ENCODE measurements at places on chromosomes 7 and 10.
A peak's percentile ranks its signal among the peaks of the same experiment; 100 is the strongest.

- no peak for DNase-seq
Observed at GRCh38 chr7:101882005-101882421, 64.6 kb downstream of the CUX1 start.

DNA sequence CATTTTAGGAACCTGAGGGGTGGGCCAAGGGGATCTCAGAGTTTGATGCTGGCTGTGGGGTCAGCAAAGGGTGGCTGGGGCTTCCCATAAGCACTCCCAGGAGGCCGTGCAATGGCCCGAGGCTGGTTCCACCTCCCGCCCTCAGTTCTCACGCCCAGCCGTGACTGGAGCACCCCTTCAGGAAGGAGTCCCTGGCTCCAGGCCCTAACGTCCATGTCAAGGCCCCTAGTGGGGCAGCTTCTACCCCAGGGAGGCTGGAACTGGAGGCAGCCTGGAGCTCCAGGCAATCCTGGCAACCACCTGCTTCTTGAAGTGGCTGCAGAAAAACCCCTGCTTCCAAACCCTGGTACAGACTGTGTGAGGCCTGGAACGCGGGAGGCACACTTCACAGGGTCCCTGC is 165.5 kb downstream of the DIP2C start:
- DNase-seq, result no peak

- DNase-seq, result no peak
Observed at GRCh38 chr10:133012573-133013359, 70.4 kb upstream of the CFAP46 start.

DNA sequence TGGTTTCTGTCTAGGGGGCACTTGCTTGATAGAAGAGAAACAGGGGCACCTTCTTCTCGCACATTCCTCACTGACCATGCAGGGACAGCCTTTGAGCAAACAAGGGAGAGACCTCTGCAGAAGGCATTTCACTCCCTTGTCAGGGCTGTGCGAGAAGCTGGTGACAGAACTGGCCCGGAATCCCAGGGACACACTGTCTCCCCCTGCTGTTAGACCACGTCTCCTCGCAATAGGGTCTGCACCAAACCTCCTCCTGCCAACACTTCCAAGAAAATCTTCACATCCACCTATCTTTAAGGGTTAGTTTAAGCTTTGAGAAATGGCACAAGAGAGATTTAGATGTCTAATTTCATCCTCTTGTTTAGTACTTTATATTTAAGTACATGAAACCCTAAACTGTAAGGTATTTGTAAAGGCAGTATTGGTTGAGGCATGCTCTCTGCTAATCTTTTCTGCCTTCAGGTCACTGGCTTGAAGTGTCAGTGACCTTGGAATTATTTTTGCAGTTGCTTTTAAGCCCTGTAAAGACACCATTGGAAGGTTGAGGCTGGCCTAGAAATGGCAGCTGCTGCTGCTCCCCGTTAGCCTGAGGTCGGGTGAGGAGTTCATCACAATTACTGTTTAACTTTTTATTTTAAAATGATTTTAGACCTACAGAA is 37.0 kb downstream of the RBM20 start:
- DNase-seq, result peak; percentile 2

DNA sequence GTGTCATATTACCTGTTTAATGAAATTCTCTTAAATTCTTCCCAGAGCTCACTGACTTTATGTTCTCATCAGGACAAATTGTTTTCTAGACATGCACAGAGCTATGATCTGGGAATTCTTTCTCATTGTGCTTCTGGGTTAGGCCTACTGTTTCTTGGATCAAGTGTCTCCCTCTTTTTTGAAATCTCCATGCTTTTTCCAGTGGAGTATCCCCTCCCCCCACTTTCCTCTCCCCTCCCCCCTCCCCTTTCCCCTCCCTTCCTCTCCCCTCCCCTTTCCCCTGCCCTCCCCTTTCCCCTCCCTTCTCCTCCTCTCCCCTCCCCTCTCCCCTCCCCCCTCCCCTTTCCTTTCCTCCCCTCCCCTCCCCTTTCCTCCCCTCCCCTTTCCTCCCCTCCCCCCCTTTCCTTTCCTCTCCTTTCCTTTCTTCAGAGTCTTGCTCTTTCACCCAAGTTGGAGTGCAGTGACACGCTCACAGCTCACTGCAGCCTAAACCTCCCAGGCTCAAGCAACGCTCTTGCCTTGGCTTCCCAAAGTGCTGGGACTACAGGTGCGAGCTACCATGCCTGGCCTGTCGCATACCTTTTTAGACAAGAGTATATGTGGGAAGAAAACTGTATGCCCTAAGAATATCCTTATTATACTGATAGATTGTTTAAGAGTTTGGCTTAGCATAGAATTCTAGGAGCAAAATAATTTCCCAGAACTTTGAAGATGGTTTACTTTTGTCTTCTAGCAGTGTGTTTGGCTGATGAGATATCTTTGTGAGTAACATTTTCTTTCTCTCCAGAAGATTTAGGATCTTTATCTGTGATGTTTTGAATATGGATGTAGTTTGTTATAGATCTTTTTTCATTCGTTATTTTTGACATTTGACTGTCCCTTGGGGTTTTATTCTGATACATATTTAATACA is 2.5 kb downstream of the DYNC2I1 start:
- DNase-seq, result no peak

DNA sequence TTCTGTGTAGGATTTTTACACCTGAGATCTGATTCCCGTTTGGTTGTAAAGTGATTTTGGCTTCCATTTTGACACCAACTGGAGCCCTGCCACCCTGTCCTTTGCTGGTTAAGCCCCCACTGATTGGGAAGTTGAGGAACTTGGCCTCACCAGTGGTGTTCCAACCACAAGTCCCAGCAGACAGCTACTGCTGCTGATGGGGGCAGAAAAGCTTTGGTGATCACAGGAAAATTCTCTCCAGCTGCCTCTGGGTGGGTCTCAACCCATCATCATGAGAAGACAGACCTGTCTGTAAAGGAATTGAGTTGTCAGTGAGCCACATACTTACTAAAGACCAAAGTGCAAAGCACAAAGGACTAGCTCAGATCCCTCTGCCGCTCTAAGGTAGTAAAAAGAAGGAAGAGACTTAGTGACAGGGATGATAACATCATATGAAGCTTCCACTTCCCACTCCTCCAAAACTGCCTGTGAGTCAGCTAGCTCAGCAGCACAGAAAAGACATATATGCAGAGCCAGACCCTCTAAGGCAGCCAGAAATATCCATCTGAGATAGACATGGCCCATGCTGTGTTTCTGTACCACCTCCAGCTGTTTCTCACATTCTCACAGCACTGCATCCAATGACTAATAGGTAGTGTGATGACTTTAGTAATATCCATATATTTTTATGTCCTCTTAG is 22.4 kb upstream of the LRRC17 start:
- no peak for DNase-seq

GRCh38 chr7:158680754-158681153 is 23.9 kb downstream of the NCAPG2 start:
- no peak for DNase-seq

- no peak for DNase-seq
Observed at GRCh38 chr7:35379481-35379880, 125.6 kb upstream of the TBX20 start.

- DNase-seq, result no peak
Observed at GRCh38 chr7:48088559-48089045, 463 bp upstream of the UPP1 start.

DNA sequence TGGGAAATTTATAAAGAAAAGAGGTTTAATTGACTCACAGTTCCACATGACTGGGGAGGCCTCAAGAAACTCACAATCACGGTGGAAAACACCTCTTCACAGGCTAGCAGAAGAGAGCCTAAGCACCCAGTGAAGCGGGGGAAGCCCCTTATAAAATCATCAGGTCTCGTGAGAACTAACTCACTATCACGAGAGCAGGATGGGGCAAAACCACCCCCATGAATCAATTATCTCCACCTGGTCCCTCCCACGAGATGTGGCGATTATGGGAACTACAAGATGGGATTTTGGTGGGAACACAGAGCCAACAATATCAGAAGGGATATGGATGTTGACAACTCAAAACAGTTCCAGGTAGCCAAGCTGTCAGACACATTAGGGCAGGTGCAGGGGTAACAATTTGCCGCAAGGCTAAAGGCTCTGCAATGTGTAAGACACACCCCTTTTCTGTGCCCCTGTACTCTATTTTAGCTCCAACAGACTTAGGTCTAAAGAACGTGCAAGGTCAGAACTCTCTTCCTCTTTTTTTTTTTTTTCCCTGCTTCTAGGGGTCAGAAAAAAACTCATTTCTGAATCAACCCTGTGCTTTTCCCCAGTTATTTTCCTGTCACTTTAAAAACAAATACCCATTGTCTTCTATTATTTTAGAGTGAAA is 30.7 kb upstream of the RBM20 start:
- no peak for DNase-seq

DNA sequence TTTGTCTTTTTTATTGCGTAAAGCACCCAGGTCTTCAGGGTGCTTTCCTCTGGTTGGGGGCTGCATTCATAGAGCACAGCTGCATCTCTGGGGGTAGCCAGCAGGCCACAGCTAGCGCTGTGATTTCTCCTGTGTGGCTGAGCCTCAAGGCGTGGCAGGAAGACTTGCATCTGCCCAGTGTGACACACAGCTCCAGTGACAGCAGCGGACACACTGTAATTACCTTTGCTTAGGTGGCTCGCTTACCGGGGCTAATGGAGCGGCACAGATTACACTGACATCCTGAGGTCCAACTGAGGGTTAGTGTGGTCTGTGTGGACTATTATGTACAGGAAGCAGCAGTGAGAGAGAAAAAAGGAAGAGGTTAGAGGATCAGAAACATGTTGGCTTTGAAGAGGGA is 27.1 kb downstream of the ABCB4 start:
- DNase-seq, result no peak

DNA sequence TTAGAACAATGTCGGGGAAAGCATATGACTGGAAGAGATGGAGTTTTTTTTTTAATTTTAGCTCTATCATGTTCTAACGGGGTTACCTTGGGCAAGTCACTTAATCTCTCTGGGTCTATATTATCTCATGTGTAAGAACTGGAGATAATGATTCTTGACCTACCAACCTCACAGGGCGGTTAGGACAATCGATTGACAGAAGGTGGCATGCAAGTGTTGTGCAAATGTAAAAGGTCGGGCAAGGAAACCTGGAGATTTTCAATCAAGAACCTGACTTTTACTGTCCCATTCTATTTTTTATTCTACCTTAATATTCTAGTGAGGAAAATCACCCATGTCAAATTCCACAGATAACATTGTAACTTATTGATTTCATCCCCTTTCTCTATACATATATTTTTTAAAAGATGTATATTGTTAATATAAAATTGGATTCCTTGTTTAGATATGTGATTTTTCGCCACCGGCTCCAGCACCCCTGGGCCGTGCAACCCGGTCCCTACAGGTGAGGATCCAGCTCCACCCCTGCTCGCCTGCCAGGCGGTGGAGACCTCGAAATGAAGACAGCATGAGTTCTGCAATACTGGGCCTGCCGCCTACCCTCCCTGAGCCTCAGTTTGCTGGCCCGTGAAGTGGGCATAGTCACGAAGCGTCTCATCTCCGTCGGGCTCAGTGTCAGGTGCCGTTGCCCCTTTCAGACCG is 497.6 kb upstream of the PHF14 start:
- no peak for DNase-seq

GRCh38 chr7:351256-351655 is 61.3 kb downstream of the FOXL3 start:
- DNase-seq, result no peak

DNA sequence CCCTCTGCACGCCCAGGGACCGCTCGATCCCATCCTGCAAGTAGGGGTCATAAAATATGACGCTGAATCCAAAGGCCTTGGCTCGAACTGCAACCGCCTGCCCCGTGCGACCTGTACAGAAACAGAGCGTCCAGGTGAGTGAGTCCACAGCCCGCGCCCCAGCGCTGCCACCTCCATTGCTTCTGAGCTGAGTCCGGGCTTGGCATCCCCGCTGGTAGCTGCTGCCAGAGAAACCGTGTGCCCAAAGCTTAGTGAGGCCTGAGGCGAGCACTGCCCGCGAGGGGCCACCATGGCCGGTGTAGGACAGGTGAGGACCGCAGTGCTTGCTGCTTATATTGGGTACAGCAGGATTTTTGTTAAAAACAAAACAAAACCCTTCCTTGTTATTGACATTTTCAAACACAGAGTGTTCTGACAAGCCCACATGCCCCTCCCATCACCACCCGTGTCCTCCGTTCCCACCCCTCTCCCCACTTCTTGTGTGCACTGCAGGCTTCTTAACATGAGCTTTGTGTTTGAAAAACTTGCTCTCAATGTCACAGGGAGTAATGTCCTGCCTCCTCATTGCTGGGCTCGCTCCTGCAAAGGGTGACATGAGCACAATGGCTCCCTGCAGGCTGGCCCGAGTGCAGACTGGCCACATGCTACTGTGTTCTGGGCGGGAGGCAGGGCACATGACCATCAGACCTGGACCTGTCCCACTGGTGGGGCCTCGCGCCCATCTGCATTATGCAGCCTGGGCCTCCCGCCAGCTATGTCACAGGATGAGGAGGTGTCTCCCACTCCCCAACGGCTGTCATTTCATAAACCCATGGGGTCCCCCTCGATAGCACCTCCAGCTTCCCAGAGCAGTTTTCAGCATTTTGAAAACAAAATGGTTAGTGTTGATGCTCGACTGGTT is 52.9 kb downstream of the ZRANB1 start:
- no peak for DNase-seq

DNA sequence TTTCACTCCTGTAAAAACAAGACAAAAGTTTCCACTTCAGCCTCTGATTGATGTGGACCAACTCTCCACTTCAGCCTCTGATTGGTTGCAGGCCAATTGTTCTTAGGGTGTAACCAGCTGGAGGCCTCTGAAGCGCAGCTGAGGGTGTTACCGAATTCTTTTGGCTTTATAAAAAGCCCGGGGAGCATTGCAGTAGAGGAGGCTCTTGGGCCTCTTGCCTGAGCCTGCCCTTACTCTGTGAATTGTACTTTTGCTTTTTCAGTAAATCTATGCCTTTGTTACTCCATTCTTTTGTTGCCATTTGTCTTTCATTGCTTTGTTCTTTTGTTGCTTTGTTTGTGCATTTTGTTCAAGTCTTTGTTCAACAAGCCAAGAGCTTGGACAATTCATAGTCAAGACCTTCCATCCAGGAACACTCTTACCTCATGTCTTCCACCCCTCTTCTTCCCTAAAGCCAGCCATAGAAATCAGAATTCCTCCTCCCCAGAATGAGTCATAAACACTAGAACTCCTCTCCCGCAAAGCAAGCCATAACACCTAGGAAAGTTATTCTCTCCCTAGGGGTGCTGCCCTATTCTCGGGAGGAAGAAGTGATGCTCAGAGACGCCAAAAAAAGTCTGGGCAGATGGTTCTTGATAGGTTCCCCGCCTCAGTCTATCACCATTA is 53.5 kb upstream of the ARMC3 start:
- no peak for DNase-seq

- DNase-seq, result no peak
Observed at GRCh38 chr7:22944510-22944909, 69.4 kb downstream of the HYCC1 start.
